ENCODE measurements at places on chromosomes 12 and 14. TPM values are rescaled to one million over a fixed set of nuclear protein-coding genes. Genes with fewer than 3 reads are reported as not detected.

The IL22 gene
- not detected for total RNA-seq

The MANSC4 gene
- total RNA-seq, result not detected

The ARHGEF25 gene
- 28.2 TPM for total RNA-seq

DNA sequence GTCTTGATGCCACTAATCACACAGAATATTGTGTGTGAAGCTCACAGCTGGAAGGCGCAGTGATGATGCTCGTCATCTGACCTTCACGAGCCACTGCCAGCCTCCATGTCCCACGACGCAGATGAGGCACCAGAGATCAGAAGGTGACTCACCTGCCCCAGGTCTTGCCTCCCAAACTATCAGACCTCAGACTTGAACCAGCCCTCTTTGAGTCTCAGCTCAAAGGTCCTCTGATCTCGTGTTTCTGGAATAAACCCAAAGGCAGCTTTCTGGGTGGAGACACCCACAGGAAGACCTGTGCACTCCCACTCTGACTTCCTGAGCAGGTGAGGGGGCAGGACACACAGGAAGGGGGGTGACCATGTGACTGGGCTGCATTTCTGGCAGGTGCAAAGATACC lies 19.6 kb upstream of the CHGA start:
- DNase-seq, result no peak

GRCh38 chr12:11762723-11763326 lies 113.4 kb downstream of the ETV6 start:
- DNase-seq, result no peak

- no peak for DNase-seq
Measured at GRCh38 chr14:96267916-96268315, 11.9 kb downstream of the BDKRB1 start.
